ENCODE measurements at places on chromosomes 3 and 15.

DNA sequence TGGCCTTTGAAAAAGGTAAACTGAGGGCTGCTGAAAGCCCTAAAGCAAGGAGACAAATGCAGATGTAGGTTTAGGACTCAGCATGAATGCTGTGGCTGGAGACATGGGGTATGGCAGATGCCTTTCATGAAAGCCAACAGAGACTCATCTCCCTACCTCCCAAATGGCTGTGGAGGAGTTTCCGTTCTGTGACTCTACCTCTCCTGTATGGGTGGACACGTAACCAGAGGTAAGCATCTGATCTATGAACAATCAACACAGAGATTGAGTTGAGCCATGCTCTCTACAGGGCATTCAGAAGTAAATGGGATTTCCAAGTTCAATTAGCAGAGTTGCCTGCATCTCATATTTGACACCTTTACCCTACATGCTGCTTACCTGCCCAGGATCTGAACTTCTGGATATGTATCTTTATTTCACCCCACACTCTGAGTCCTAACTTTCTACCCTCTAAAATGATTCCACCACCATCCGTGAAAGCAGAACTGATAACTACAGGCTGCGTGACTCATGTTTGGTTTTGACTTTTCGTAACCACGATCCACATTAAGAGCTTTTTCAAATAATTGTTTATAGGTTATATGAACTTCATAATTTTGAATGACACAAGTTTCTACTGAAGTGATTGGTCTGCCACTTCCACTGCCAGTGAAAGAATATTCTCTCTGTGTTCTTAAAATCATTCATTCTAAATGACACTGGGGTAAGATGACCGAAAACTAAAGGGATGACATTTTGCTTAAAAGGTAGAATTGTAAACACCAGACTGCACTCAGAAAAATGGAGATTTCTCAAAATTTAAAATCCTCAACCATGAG lies 1058.7 kb downstream of the FHIT start:
- no peak for DNase-seq

DNA sequence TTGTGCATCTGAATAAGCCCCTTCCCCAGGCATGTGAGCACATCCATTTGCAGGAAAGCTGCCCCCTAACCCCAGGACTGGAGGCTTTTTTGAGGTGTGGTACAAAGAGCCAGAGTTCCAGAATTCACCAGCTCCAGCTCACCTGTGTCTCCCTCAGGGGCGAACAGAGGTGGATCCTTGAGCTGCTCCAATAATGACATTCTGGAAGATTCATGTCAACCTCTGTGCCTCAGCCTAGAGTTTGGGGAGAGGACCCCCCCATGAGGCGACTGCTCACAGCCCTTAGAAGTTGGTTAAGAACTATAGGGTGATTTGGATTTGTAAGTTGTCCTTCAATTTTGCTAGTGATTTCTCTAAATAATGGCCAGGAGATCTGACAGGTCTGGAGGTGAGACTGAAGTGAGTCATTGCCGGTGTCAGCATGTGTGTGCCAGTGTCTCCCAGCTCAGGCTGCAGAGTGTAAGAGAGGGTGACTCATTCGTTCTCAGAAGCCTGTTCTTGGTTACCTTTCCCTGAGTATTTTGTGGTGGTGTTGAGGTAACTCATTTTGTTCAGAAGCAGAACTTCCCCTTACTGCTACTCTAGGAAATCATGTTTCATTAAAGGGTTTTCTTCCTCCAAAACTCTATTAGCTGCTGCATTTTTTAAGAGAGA lies 136.9 kb upstream of the TOPAZ1 start:
- DNase-seq, result no peak

GRCh38 chr3:110521019-110521418 lies 550.6 kb upstream of the NECTIN3 start:
- DNase-seq, result no peak

DNA sequence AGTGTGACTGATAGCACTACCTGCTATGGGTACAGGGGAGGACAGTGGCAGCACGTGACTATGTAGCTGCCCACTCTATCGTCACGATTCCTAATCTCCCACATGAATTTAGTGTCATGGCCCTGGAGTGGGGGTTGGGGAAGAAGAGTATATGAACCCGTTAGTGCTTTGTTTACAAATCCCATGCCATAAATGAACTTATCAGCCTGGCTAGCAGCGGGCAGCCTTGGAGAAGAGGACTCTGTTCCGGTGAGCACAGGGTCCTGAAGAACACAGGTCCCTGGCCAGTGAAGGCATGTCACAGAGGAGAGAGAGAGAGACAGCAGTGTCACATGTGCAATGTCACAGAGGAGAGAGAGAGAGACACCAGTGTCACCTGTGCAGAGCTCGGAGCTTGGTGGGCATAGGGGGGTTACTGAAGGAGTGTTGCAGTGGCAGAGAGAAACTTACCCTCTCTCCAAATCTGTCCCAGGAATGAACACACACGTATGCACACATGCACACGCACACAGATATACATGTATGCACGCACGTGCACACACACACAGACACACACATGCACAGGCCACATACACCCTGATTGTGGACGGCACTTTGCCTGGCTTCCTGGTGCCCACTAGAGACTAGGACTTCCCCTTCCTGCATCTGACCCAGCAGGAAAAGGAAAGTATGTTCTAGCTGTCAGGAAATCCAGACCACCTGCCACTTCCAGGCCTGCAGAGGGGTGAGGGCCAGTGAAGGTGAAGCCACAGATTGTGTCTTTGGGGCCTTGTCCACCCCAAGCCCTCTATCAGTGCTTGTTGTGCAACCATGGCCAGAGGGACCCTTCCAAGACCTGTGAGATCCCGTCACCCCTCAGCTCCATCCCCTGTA lies 26.3 kb downstream of the ITGA11 start:
- DNase-seq, result no peak

DNA sequence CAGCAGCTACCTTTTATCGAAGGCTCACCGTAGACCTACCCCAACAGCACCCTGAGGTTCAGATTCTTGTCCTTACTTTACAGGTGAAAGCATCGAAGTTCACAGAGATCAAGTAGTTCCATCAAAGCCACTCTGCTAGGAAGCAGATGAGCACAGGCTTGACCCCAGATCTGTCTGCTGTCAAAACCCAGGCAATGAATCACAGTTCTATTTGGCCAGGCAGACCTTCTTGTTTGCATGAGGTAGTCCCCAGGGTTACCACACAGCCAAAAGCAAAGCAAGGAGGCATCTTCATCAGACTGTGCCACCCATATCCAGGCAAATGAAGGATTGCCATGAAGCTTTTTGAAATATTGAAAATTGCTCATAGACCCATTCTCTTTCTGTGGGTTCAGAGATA lies 33.0 kb downstream of the HES1 start:
- no peak for DNase-seq

DNA sequence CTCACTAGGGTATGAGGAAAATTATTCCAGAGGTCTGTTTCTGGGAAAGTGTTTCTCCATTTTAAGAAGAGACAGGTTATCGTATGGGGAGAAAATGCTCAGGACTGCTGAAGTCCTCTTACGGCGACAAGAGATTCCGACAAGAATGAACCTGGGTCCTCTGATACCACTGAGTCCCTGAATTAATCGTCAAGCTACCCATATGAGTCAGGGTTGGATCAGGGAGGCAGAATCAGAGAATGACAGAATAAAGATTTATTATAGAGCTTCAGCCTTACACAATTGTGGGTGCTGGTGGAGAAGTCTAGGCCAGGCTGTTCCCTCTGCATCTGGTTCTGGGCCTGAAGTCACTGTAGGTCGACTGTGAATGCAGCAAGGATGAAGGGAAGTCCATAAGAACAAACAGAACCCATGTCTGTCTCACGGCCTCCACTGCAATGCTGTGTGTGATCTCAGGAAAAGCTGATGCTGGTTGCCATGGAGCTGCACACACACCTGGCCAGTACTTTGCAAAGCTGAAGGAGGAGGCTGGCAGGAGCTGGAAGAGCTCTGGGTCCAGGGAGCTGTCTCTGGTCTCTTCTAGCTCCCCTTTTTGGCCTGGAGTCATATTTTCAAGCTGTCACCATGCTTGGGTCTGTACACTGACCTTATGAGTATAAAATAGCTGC lies 83.9 kb downstream of the HHLA2 start:
- no peak for DNase-seq

DNA sequence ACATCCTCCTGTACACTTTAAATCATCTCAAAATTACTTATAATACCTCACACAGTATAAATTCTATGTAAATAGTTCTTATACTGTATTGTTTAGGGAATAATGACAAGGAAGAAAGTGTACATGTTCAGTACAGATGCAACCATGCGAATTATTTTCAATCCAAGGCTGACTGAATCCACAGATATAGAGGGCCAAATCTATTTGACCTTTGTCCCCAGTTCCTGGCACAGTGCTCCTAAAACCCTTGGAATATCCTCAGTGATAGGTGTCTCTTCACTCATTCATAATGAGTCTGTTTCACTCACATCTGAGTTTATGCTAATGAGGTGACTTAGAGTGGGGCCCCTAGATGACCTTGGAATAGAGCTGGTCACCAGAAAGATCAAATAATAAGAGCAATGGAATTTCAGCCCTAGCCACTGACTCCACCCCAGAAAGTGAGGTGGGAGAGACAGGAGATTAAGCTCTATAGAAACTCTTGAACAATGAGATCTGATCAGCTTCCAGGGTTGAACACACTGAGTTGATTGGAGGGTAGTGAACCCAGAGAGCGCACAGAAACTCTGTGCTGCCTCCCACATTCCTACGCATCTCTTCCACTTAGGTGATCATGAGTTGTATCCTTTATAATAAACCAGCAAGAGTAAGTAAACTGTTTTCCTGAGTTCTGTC lies 65.3 kb downstream of the ADAM10 start:
- DNase-seq, result no peak

- no peak for DNase-seq
These were observed 3.2 kb upstream of the SIAH2 start for GRCh38 chr3:150765949-150766720.

GRCh38 chr3:71585131-71585530 lies 1.6 kb upstream of the FOXP1 start:
- no peak for DNase-seq

- DNase-seq, result no peak
These were observed 3.5 kb downstream of the SMAD6 start for GRCh38 chr15:66705277-66706146.

GRCh38 chr3:67654844-67655177 lies 399 bp upstream of the SUCLG2 start:
- DNase-seq, result no peak

GRCh38 chr3:142356818-142357217 lies 91.0 kb downstream of the XRN1 start:
- DNase-seq, result no peak

Measured in stimulated activated CD8-positive, alpha-beta memory T cell treated with anti-CD3 and anti-CD28 coated beads, Interleukin-7, amount 100 ng/mL, for 1 hour (primary cell).